ENCODE measurements at places on chromosomes 11 and 22.

DNA sequence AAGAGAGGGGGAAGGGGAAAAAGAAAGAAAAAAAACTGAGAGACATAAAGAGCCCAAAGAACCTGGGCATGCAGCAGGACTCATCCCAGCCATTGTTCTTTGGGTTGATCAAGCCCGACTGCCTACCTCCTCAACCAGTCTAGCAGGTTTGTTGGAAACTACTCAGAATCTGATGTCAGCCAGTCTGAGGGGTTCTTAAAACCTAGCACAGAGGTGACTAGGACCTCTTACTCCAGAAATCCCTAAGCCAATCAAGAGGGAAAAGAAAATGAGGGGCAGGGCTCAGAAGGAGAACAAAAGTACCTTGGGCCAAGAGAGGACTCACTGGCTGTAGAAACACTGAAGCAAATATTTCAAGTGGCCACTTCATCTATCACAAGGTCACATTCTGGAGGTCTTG lies 228.0 kb downstream of the AASDHPPT start:
- DNase-seq, result no peak

DNA sequence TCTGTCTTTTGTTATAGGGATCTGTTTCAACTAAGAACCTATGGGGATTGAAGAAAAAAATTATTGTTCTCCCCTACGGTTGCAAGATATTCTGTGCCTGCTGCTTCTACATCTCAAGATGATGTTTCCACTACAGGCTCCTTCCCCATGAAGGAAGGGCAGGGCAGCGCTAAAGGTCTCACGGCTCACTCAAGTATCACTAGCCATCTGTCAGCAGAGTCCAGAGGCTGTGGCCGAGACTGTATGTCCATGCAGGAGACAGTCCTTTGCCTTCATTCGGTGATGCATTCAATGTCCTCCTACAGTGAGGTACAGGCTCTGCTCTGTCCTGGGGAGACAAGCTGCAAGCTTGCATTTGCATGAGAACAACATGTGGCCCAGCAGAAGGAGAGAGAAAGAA lies 518.0 kb downstream of the OPCML start:
- no peak for DNase-seq

DNA sequence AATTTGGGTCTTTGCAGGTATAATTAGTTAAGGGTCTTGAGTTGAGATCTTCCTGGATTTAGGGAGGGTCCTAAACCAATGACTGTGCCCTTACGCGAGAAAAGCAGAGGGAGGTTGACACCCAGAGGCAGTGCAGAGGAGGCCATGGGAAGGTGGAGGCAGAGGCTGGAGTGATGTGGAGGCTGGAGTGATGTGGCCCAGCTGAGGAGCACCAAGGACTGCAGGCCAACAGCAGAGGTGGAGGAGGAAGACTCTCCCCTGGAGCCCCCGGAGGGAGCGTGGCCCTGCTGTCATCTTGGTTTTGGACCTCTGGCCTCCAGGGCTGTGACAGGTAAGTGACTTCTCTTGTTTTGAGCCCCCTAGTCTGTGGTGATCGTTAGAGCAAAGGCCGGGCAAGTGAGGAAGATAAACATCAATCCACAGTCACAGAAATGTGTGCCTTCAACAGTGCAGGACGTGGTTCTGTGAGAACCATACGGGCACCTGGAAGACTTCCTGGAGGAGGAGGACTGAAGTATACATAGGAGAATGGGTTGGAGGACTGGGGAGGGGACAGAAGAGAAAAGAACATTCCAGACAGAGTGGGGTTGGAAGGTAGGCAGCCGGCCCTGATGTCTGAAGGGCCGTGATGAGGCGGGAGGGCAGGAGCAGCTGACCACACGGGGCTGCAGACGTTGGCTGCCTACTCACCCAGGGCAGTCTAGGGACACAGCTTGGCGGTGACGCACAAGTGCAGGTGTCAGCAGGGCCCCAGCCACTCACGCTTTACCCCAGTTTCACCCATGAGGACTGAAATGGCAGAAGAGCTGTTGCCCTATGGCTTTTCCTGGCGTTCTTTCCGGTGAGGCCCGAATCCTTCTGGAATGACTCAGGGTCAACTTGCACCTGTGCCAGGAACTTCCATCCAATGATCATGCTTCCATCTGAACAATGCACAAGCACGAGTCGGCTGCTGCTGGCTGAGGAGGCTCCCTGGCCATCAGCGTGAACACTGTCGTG lies 270.2 kb downstream of the CTTN start:
- no peak for DNase-seq

GRCh38 chr11:13344818-13345217 lies 67.2 kb downstream of the BMAL1 start:
- DNase-seq, result no peak

DNA sequence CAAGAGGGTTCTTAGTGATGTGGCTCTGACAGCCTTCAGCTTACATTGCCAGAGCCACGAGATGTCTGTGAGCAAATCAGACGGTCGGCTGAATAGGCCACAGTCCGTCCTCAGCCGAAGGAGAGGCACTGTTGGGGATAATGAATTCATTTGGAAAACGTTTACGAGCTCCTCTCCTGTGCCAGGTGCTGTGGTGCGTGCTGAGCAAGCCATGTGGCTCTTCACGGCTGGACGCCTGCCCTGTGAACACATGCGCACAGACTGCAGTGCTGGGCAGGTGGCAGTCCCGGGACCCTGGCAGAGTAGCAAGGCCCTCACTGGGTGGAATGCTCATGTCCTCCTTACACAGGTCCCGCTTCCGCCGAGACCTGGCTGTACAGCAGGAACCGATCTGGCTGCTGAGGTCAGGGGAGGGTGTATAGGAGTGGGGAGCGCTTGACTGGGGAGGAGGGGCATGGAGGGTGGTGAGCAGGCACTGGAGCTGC lies 6.8 kb downstream of the TBC1D22A start:
- DNase-seq, result no peak

- DNase-seq, result peak; percentile 80
Measured at GRCh38 chr11:78138694-78139421, 568 bp downstream of the ALG8 start.

DNA sequence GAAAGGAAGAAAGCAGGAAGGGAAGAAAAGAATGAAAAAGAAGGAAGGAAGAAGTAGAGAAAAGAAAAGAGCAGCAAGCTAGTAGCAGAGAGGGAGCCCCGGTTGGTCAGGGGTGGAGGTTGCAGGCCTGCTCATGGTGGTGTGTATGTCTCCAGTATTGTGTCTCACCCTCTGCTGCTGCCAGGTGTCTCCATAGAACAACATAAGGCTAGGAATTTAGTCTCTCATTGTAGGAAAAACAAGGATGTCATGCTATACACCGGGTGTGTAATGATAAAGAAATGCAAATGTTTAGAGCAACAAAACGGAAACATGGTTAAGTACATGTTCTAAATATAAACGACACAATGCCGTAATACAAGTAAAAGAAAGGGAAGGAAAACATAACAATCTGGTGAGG lies 342.5 kb downstream of the NTM start:
- DNase-seq, result no peak

GRCh38 chr22:47395481-47395880 lies 633.0 kb downstream of the TBC1D22A start:
- no peak for DNase-seq

- no peak for DNase-seq
Measured at GRCh38 chr11:43987384-43988039, 45.1 kb downstream of the C11orf96 start.

DNA sequence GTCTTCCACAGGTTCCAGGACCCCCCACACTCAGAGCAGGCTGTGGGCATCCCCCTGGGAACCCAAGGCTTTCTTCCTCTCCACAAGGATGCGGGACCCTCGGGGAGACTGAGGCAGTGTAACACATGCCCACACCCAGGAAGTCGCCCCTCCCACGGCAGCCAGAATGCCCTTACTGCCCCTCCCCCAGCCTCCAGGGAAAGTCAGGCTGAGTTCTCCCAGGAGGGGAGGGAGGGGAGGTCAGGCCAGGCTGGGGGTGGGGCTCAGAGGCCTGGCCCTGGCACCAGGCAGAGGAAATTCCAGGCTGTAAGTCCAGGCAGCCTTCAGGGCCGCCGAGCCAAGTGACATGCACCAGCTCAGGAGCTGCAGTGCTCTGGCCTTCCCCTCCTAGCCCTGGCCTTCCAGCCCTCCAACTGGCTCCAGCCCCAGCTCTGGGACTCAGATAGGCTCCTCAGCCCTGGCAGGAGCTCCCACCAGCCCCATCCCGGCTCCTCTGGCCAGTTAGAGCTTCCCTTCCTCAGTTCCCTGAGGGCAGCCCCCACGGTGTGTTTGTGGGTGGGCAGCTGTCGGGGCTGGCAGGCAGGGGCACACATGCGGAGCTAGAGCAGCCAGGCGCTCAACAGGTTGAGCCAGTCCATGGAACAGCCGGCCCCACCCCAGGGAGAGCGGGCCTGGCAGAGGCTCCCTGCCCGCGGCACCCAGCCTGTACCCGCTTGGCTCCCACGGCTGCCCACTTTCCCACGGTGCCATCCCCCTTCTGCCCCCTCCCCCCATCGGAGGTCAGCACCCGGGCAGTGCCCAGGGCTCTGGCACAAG lies 3.6 kb downstream of the BCL9L start:
- no peak for DNase-seq

- no peak for DNase-seq
Measured at GRCh38 chr22:41504397-41504796, 35.5 kb downstream of the ACO2 start.

GRCh38 chr22:47110817-47111443 lies 348.5 kb downstream of the TBC1D22A start:
- DNase-seq, result no peak

- no peak for DNase-seq
Measured at GRCh38 chr11:68340784-68341556, 28.6 kb downstream of the LRP5 start.

GRCh38 chr11:17354601-17354991 lies 3.0 kb downstream of the NCR3LG1 start:
- peak; percentile 93 for DNase-seq

- no peak for DNase-seq
Measured at GRCh38 chr11:131671734-131672133, 301.3 kb downstream of the NTM start.

- no peak for DNase-seq
Measured at GRCh38 chr11:117126223-117126965, 17.7 kb upstream of the PAFAH1B2 start.

- DNase-seq, result peak; percentile 98
Measured at GRCh38 chr11:65420979-65421793, 1.4 kb upstream of the NEAT1 start.

DNA sequence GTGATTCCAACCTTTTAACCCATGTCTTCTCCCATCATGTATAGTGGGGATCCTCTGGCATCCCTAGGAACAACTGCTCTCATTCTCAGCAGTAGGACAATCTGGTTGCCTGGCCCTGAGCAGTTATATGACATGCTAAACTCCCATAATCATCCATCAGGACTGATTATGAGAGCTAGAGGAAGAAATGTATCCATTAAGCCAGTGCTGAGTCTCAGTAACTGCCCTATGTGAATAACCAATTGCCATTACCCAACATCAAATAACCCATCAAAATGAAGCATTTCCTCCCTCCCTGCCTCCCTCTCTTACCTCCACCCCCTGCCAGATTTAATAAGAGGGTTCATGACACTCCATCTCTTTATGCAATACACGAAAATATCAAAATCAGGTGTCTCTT lies 277.6 kb downstream of the NXPE2 start:
- DNase-seq, result no peak

DNA sequence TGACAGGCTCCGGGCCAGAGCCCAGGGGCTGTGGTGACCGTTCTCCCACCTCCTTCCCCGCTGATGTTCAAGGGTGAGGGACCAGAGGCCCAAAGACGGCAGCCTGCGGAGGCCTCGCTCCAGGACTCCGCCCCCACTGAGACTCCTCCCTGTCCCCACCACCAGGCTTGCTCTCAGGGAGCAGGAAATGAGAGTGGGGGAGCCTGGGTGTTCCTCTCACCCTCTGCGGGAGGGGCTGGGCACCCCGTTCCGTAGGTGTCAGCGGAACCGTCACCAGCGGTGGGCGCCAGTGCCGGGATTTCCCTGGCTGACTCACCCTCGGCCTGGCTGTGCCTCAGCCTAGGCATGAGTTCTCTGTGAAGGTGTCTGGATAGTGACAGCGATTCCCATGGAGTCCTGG lies 15.7 kb downstream of the DAGLA start:
- peak; percentile 33 for DNase-seq

GRCh38 chr11:1497600-1497999 lies 11.0 kb upstream of the MOB2 start:
- no peak for DNase-seq

- peak; percentile 37 for DNase-seq
Measured at GRCh38 chr11:117972629-117973502, 13.3 kb upstream of the IL10RA start.

GRCh38 chr11:129608711-129609110 lies 206.9 kb upstream of the TMEM45B start:
- no peak for DNase-seq

DNA sequence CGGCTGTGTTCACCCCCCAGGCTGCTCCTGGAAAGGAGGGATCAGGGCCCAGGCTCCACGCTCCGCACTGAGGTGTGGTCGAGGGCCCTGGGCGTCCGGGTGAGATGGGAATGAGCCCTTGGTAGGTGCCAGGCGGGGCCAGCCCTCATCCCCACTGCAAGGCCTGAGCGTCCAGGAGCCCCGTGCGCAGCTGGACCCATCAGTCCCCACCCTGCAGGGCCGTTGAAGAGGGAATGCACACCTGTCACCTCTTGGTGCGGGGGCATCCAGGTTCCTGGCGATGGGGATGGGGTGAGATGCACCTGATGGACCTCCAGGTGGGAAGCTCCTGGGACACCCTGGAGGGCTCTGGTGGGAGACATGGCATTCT lies 72.2 kb downstream of the KCNQ1 start:
- DNase-seq, result no peak

DNA sequence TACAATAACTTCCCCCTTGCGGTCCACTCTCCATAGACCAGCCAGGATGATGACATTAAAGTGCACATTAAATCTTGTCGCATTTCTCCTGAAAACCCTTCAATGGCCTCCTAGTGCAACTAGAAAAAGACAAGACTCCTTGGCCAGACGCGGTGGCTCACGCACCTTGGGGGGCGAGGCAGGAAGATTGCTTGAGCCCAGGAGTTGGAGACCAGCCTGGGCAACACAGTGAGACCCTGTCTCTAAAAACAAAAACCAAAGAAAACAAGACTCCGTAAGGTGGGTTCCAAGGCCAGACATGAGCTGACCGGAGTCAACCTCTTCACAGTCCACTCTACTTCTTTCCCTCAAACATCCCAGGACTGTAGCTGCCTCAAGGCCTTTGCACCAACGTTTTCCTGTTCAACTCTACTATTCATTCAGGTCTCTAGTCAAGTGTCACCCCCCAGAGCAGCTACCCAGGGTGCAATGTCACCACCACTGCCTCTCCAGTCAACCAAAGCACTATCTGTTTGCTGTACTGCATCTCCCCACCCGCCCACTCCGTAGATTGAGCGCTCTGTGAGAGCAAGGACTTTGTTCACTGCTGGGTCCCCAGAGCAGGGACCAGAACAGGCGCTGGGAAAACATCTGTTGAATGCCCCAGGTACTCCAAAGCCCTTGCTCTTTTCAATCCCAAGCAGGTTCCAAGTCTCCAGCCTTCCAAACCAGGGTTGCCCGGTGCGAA lies 739 bp downstream of the ZMAT5 start:
- DNase-seq, result peak; percentile 74

GRCh38 chr11:3089236-3090061 lies 32.2 kb upstream of the CARS1 start:
- DNase-seq, result no peak
